H9 (cell line): ENCODE measurements at places on chromosomes 3 and 15.

DNA sequence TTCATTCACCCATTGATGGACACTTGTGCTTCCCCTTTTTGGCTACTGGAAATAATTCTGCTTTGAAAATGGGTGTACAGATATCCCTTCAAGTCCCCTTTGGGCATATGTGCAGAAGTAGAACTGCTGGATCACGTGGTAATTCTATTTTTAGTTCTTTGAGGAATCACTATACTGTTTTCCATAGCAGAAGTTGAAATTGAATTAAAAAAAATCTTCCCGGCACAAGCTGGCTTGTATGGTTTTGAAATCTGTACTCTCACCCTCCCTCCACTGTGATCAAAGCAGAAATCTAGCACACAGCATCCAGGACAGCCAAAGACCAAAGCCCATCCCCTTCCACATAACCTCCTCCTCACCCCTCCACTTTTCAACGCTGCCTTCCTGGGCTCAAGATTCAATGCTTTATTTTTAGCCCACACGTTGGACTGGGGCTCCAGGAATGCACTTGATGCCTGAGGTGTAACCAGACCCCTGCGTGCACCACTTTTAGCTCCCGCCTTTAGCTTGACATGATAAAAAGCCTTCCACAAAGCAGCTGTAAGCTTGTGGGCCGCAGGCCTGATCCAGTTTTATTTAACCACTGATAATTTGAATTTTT lies 29.9 kb downstream of the TMEM40 start:
- DNase-seq, result no peak

GRCh38 chr15:36024031-36024688 lies 478.2 kb upstream of the DPH6 start:
- DNase-seq, result no peak

DNA sequence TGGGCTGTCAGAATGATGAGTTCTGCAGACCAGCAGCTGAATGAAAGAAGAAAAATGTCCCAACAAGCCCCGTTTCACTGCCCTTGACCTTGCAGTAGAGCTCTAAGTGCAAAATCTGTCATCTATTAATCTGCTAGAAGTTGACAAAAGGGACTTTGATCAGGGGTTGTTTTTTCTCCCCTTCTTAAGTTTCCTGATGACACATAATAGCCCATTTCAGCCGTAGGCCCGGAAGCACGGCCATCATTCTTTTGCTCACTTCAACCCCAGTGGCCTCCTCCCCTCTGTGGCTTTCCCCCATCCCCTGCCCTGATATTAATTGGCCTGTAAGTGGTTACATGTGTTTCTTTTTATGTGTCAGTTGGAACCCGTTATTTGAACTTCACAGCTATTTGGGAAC lies 298.9 kb downstream of the RPLP1 start:
- DNase-seq, result no peak

DNA sequence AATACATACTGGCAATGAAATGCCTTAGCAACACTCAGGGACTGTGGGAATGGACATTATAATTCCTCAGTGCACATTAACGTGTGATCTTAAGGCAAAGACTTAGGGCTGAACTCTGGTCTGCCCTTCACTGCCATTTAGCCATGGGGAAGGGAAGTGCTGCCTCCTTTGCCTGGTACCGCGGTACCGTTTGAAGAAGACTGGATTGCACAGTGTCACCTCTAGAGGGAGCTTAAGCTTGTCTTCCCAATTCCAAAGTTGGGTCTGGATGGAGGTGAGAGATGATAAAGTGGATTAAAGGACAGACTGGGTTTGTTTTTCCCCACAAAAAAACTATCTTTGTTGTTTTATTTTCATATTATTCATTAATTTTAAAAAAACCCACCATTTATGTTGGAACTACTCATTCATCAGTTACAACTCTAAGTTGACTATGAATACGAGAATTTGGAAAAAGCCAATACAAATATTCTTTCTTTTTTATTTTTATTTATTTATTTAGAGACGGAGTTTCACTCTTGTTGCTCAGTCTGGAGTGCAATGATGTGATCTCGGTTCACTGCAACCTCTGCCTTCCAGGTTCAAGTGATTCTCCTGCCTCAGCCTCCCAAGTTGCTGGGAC lies 60.0 kb upstream of the SYN2 start:
- peak; percentile 65 for DNase-seq

- no peak for DNase-seq
These were observed 126.4 kb downstream of the RPLP1 start for GRCh38 chr15:69578787-69579583.

GRCh38 chr15:86231864-86232721 lies 152.4 kb downstream of the AGBL1 start:
- peak; percentile 72 for DNase-seq

DNA sequence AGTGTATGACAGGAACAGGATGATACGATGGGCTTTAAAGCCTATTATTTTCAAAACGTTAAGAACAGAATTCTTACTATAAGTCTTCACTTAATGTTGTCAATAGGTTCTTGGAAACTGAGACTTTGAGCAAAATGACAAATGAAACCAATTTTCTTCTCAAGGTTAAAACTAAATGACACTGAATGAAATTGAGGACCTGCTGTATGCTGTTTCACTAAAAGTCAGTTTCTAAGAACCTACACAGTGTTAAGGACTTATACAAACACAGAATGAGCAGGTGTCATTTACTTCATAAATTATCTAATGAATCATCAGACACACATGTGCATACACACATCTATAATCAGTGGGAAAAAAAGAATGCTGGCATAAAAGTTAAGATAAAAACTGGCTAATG lies 106.9 kb downstream of the RFTN1 start:
- DNase-seq, result no peak

- DNase-seq, result no peak
These were observed 87.6 kb downstream of the NEK11 start for GRCh38 chr3:131114256-131114655.

- DNase-seq, result no peak
These were observed 3.1 kb upstream of the CERS3 start for GRCh38 chr15:100531823-100532327.

DNA sequence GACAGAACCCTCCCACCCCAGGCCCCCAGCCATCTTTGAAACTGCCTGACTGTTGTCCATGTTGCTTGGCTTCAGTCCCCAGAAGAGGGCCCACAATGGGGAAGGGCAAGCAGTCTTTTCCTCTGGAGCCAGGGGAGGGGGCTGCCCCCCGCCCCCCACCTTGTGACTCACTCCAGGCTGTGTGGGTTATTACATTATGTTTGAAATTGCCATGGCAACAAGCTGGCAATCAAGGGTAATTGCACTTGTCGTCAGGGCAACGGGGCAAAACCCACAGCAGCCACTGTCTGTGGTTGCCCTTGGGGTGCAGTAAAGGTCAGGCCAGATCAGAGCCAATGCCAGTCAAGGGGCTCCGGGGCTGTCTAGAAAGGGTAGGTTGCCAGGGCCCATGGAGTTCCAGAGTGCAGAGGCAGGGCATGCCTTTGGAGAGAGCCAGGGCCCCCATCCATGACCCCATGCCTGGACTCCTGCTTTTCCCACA lies 3.1 kb upstream of the CAMKV start:
- no peak for DNase-seq

DNA sequence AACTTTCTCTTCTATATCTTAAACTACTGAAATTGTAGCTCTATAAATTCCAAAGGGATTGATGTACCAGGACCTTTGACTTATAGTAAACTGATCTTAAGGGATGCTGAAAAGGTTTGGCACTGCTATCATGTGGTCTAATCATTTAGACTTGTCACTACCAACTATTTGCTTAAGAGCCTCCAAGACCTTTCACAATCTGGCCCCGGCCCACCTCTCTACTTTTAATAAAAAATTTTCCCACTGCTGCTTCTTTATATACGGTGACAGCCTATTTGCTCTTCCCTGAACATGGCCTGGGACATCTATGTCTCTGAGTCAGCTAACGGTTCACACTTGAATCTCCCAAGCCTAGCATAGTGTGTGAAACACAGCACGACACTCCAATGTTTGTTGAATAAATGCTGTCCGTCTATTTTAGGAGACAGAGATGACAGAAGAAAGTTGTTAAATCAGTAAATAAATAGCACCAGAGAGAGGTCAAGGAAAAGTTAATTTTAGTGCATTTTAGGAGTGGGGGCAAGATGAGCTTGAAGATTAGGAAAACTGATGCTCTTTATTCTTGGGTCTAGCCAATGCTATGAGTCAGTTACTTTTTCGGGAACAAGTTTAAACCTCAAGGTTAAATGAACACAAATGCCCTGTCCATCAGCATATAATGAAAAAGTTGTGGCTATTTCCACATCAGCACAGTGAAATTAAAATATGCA lies 212.9 kb downstream of the TIGIT start:
- no peak for DNase-seq

- DNase-seq, result no peak
These were observed 19.6 kb upstream of the OR5K4 start for GRCh38 chr3:98333989-98334606.

GRCh38 chr3:109702252-109702651 lies 364.9 kb upstream of the DPPA4 start:
- DNase-seq, result no peak

GRCh38 chr15:90902040-90902839 lies 862 bp upstream of the MAN2A2 start:
- peak; percentile 77 for DNase-seq

GRCh38 chr15:57057134-57057930 lies 138.9 kb downstream of the TCF12 start:
- DNase-seq, result no peak

- peak; percentile 49 for DNase-seq
These were observed 92.7 kb upstream of the OCA2 start for GRCh38 chr15:28191832-28192231.

GRCh38 chr15:91849749-91850161 lies 3.8 kb upstream of the SLCO3A1 start:
- no peak for DNase-seq

DNA sequence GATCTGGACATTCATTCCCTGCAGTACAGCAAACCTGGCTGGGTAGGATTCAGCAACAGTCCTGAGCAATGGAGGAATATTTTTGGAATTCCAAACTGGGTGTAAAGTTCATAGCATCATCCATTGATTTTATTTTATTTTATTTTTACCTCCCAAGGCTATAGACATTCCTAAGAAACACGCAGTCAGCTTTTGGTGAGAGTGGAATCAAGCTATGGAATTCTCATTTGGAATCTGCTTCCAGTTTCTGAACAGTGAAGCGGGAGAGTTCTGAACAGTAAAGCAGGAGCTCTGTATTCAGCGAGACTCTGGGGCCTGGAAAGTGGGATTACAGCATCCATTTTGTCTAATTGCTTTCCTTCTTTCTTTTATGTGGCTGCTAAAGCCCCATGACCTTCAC lies 1.4 kb upstream of the PDZRN3 start:
- DNase-seq, result no peak

- DNase-seq, result no peak
These were observed 97.3 kb downstream of the NR1D2 start for GRCh38 chr3:24042174-24043059.

- no peak for DNase-seq
These were observed 90.6 kb downstream of the ABI3BP start for GRCh38 chr3:100902572-100902971.
